ENCODE measurements at places on chromosomes 6 and 20.

DNA sequence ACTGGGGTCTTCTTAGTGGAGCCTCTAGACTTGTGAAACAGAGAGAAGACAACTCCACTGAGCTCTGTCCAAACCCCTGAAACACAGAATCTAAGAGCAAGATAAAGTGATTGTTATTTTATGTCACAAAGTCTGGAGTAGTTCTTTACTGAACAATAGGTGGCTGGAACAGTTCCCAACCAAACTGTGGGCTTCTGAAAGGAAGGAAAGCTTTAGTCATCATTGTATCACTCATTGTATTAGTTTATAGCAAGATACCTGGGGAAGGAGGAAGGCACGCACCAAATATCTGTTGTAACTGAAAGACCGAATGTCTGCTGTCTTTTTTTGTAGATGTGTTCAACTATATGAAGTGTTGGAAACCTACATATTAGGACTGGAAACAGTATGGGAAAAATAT is 284.9 kb upstream of the TBX18 start:
- no peak for DNase-seq

DNA sequence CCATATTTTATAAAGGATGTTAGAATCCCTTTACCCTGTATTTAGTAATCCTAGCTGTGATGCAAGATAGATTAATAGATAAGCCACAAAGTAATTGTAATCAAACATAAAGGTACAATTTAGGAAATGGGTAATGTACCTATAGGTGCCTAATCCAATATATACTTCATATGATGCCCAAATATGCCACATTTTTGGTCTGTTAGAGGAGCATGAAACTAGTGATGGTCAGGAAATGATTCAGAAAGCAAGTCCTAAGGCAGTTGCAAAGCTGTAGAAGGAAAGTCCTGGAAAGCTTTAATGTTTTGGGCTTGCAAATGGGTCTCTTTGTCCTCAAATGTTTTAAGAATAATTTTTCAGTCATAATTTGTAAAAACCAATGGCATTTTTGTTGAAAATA is 76.6 kb upstream of the PTPRK start:
- DNase-seq = no peak

GRCh38 chr6:27669624-27670301 is 196.9 kb upstream of the ZNF184 start:
- DNase-seq = no peak

DNA sequence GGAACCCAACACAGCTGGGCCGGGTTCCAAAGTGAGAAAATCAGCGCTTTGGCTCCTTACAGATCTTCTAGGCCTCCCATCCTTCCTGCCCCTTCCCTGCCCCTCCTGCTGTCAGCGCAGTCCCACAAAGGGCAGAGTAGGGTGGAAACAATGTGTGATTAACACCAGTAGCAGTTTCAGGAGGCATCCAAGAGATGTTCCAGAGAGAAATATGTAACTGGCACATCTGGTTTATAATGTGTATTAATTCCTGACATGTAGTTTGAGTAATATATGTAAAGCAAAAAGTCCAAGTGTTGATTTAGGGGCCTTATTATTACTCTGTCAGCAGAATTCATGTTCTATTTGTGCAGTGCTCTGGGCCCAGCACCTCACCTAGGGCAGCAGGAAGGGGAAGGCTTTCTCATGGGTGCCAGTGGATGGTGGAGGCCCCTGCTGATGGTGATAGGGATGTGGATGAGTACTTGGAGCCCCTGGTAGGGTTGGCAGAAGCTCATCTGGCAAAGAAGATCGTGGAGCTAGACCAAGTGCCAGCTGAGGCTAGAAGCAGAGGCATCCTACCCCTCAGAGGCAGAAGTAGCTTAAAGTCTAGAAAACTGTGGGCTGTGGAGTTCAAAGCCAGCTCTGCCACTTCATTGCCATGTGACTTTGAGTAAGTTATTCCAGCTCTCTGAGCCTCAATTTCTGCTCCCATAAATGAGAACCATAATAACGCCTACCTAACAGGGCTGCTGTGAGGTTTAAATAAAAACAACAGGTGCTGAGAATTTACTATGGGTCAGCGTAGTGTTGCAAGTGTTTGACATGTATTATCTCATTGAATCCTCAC is 22.4 kb upstream of the RALY start:
- DNase-seq = no peak

DNA sequence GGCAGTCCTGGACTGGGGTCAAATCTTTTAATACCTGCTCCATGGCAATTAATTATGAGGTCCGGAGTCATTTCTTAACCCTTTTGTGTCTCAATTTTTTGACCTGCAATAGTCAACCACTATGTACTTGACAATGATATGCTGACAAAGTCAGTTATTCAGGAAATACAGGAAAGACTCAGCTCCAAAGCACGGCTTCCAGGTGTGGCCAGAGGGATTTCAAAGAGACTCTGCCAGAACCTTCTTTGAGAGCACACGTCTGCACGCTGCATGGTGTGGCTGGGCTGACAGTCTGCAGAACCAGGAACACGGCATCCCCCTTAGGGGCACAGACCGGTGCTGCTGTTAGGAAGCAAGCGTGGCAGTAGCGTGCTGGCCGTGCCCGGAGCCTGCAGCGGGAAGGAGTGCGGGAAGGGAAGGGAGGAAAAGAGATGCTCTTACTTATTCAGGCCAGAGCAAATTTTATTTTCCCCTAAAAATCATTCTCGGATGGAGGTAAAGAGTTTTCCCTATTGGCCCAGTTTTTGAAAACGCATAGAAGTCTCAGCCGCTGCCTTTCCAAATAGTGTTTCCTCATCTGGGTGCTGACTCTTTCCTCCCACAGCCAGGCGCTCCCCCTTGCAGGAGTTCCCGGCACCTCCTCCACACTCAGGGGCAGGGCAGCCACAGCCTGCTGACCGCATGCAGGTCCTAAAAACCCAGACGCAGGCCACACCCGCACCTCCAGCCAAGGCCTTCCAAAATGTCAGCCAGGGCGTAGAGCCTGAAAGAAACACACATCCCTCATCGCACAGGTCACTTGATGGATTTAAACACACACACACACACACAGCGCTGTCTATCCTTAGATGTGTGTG is 187.4 kb upstream of the SNX9 start:
- no peak for DNase-seq

Measured in left kidney (tissue), 8 donors.